AML-193 (cell line): ENCODE measurements at places on chromosomes 3 and 15.
A peak's percentile ranks its signal among the peaks of the same experiment; 100 is the strongest.

- no peak for DNase-seq
These were observed 31.8 kb upstream of the CRTC3 start for GRCh38 chr15:90497912-90498311.

DNA sequence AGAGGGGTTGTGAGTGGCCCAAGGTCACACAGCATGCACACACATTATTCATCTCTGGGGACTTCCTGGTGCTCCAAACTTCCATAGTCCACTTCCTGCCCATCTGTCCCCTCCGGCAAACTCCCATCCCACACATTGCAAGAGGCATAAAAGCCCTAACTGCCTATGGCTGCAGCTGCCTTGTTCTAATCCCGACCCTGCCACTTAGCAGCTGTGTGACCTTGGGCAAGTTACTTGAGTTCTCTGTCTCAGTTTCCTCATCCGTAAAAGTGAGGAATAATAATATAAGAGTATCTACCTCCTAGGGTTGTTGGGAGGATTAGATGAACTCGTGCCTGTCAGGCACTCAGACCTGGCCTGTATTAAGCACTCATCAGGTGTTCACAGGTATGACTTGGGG is 84.2 kb downstream of the SMAD6 start:
- no peak for DNase-seq

- DNase-seq: peak; percentile 15
These were observed 57.8 kb upstream of the ACTC1 start for GRCh38 chr15:34853001-34853758.

DNA sequence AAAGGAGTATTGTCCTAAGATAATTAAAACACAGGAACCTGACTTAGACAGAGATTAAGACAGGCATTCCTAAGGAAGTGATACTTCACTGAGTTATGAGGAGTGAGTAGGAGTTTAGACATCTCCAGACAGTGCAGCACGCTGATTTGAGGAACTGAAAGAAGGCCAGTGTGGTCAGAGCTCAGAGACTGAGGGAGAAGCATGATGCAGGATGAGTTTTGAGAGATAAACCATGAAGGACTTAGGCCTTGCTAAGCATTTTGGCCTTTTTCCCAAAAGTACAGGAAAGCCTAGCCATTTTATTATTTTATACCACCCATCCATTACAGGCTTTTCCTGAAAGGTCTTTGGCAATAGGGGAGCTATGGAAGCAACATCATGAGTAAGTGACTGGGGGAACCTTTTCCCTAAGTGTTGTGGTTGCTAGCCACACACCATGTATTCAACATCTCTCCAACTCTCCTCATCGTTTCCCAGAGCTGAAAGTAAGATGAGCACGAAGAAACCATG is 375.6 kb upstream of the TPRG1 start:
- no peak for DNase-seq

DNA sequence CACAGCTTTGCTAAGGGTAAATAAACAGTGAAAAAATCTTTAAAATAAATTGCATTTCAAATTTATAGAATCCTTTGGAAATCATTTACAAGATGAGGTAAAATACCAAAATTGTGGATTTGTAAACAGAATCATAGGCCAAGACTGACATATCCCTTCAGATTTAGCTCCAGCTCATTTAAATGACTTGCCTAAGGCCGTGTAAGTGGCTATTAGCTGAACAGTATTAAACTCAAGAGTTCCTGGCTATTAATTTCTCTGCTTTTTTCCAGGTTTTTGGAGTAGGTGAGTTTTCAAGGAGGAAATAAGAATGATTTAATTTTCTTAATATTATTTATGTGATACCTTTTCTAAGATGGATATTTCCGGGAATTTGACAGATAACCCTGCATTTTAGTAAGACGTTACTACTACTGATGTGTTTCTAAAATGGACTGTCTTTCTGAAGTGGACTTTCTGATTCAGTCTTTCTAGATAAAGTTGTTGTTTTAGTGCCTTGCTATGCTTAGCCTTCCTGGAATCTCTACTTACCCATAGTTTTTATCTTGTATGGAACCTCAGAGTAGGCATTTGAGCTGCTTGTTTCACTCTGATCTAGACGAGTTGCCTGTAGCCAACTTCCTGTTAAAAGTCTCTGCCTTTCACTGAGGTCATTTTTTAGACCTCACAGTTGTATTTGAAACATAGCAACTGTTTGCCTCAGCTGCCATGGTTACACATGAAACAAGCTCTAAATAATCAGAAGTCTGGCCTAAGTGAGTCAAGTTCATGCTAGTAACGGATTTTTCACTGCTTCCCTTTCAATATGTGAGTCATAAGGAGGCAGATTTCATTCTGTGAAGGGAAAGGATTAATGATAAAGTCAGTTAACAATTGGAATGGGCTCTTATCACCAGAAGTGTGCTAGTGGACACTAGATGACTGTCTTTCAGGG is 127.0 kb downstream of the KLHL25 start:
- DNase-seq: peak; percentile 12

- DNase-seq: no peak
These were observed 45.1 kb downstream of the IL17RD start for GRCh38 chr3:57120040-57120439.

GRCh38 chr3:37511463-37511920 is 337.1 kb upstream of the LRRFIP2 start:
- no peak for DNase-seq

DNA sequence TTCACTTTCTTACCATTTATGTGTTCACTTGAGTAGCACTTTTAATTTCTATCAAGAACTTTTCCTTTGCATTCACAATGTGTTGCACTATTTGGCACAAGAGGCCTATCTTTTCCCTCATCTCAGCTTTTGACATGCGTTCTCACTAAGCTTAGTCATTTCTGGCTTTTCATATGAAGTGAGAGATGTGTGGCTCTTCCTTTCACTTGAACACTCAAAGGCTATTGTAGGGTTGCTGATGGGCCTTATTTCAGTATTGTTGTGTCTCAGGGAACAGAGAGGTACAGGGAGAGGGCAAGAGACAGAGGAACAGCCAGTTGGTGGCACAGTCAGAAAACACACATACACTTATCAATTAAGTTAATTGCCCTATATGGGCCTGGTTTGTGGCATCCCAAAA is 127.4 kb upstream of the MLF1 start:
- no peak for DNase-seq

- DNase-seq: no peak
These were observed 220.8 kb upstream of the TPRG1 start for GRCh38 chr3:188950832-188951489.
